Frontal cortex (tissue), 4 donors: ENCODE measurements at places on chromosomes 5 and 9.

DNA sequence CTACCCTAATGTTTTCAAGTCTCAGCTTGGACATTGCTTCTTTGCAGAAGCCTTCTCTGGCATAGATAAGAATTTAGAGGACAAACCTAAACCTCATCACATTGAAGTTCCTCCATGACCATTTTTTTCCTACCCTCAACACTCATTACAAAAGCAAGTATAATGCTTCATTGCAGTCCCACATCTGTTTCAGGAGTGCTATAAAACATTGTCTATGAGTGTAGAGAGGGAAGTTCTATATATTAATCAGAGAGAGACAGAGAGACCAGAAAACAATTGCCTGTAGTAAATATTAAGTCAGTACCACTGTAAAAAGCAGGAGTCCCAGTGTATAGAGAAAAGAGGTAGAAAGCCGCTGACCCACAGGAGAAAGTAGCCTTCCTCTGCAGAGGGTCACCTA lies 149.7 kb downstream of the PRELID2 start:
- no peak for DNase-seq

- DNase-seq, result no peak
Observed at GRCh38 chr5:55713871-55714270, 1.7 kb upstream of the SLC38A9 start.

DNA sequence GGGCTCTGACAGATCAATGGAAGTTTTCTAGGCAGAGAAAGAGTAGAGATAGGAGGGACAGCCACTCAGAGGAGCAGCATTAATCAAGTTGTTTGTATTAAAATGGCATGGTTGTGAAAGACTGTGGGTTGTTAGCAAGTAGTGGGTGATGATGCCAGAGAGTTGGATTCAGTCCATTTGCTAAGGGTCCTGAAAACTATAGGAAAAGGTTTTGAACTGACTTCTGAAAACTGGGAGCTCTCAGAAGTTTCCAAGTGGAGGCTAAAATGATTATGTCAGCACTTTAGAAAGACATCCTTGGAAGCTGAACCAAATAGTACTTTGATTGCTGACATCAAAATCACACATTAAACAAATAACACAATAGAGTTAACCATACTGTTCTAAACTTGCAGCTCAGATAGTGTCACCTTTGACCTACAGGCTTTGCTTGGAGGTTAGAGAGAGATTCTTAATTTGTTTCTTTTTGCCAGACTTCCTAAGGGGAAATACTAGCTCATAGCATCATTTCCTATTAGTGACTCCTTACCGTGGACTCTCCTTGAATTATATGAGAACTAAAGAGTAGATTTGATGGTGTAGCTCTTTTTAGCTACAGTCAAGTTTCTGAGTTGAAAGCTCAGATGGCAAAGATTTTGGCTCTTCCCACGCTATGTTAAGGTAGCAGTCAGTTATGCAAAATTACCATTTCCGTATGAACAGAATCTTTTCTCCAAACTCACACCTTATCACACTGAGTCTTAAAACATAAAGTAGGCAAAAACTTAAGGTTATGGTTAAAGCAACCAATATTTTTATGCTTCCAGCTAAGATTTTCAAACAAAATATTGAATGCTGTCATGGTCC lies 277.1 kb downstream of the NR3C1 start:
- peak; percentile 18 for DNase-seq

- no peak for DNase-seq
Observed at GRCh38 chr9:130368631-130369103, 76.1 kb upstream of the ASS1 start.

GRCh38 chr9:4096121-4096520 lies 203.7 kb downstream of the GLIS3 start:
- DNase-seq, result no peak

GRCh38 chr9:112437406-112437805 lies 49.2 kb upstream of the KIAA1958 start:
- no peak for DNase-seq

DNA sequence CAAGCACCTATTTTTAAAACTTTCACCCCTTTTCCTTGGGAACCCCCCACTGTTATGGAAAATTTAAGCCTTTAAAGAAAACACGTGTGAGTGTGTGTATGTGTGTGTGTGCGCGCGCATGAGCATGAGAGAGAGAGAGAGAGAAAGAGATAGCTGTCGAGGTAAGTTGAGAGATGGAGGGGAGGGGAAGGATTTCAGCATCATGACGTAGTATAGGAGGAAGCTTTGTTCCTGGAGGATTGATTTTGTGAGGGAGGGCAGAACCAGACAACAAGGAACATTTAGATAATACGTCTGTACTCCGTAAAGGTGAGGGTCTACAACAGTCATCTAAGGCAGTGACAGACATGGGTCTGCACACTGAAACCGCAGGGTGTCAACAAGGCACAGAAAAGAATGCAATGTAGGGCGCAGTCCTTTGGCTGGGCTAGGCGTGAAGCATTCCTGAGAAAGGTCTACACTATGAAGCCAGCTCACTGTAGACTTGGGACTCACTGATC lies 227.7 kb downstream of the SMARCA2 start:
- DNase-seq, result no peak

- DNase-seq, result no peak
Observed at GRCh38 chr9:26132746-26133312, 454.6 kb upstream of the TUSC1 start.

GRCh38 chr5:157917899-157918809 lies 59.2 kb upstream of the CLINT1 start:
- DNase-seq, result no peak

- no peak for DNase-seq
Observed at GRCh38 chr5:146291421-146292074, 47.1 kb upstream of the POU4F3 start.
